ENCODE measurements at places on chromosomes 5 and 9.

DNA sequence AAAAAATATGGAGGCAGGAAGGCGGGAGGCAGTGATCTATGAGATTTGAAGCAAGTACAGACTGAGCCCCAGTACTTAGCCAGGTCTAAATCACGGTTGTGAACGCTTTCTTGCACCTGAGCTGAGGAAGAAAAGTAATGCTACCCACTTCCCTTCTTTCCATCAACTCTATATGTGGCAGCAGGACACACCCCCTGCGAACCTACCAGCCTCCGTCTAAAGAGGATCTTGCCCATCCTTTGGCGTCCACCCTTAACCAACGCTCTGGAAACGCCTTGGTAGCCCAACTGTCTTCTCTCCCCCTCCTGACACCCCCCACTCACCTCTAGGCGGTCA is 545 bp downstream of the HMGCS1 start:
- DNase-seq, result no peak

DNA sequence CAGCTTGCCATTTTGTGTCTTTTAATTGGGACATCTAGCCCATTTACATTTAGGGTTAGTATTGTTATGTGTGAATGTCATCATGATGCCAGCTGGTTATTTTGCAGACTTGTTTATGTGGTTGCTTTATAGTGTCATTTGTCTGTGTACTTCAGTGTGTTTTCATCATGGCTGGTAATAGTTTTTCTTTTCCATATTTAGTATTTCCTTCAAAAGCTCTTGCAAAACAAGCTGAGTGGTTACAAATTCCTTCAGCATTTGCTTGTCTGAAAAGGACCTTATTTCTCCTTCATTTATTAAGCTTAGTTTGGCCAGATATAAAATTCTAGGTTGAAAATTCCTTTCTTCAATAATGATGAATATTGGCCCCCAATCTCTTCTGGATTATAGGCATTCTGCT is 28.5 kb upstream of the TNFSF15 start:
- DNase-seq, result no peak

DNA sequence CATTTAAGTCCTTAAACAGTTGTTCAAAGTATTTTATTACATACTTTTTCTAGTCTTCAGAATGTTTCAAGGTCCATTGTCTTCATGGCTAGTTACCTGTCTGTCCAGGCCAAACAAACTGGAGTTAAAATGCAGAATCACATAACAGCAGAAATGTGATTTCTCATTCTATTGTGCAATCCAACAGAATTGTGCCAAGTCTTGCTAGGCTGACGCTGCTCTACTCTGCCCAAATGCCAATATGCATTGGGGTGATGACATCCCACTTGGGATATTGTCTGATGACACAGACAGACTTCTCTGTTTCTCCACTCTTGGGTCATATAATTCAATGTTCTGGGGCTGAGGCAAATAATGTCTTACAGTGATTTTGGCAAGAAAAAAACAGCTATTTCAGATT is 5.2 kb upstream of the SLC22A5 start:
- peak; percentile 80 for DNase-seq

DNA sequence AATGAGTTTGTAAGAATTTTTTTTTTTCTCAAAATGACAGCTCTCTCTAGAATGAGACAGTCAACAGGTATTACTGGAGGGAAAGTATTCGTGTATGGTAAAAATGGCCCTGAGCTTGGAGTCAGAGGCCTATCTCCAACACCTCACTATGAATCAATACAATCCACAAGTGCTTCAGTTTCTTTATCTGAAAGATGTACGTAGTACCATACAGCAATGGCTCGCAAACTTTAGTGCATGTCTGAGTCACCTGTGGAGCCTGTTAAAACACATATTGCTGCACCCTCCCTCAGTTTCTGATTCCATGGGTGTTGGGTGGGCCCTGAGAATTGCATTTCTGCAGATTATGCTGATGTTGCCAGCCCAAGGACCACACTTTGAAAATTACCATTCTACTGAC is 44.6 kb downstream of the DMRT2 start:
- no peak for DNase-seq

GRCh38 chr5:2675548-2675947 is 75.9 kb downstream of the IRX2 start:
- DNase-seq, result no peak

DNA sequence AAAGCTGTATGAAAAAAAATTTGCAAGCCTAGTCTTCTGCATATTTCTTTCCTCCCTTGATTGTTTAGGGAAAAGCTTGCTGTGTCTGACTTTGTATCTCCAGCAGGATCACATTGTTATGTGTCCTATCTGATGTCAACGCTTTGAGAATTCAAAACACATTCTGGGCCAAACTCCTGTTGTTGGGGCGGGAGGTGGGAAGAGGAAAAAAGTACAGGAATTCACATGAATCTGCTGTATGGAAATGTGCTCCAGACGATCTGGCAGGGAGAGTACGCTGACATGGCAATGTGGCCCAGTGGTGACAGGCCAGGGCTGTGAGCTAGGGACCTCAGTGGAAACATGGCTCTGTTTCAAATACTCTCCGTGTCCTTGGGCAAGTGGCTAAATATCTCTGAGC is 87.4 kb upstream of the GNA14 start:
- peak; percentile 34 for DNase-seq

- no peak for DNase-seq
These were observed 3.7 kb upstream of the RAI14 start for GRCh38 chr5:34652466-34652865.

GRCh38 chr9:14467675-14468374 is 153.9 kb upstream of the NFIB start:
- no peak for DNase-seq

- DNase-seq, result no peak
These were observed 175.2 kb downstream of the CACNA1B start for GRCh38 chr9:138052635-138053320.

DNA sequence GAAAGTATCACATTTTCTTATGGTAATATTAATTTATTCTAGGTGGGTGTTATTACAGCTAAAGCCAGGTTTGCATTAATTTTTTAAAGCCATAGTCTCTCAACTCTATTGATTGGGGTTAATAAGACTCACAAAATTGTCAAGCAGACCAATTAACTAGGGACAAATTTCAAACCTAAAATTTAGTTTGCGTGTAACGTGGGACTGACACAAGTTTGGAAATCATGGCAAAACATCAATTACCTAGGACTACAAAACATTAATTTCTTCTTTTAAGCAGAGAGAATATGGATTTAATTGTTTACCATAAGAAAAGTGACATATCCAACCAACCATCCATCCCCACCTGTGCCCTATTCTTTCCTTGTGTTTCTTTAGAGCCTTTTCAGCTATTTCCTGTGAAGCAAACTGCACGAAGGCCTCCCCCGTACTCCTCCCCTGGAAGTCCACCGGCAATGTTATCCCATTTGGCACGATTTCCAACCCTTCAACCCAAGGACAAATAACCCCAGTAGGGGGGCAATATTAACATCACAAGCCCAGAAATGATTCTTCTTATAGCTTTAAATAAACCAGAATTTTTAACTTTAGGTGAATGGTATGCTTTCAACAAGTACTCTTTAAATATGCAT is 4.4 kb downstream of the HNRNPH1 start:
- DNase-seq, result no peak

DNA sequence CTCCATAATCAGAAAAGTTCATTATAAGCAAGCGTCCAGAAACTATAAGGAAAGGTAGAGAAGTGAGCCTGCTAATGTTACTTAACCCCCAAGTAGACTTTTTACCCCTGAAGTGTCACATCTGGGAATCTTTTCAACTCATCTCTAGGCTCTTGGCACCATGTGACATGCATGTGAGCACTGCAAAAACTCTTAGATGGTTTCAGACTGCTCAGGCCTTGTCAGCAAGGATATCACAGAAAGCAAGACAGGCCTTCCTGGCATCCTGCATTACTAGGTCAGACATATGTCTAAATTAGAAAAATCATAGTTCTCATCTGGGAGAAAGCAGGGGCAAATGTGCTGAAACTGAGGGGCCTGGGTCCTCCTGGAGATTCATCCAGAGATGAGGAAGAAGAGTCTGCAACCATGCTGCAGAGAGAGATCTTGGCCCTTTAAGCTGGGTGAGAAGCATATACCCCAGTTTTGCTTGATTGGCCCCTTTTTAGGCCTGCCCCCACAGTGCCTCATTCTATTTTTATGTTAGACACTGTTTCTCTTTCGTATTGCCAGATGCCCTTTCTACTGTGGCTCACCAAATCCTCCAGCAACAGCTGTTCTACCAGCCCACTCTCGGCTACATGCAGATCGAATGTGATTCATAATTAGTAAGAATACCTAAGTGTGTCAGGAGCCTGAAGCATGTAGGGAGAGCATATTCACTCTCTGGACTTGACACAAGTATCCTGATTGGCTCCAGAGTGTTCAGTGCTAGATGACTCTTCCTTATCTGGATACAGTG is 19.0 kb downstream of the TMEM8B start:
- DNase-seq, result peak; percentile 89

DNA sequence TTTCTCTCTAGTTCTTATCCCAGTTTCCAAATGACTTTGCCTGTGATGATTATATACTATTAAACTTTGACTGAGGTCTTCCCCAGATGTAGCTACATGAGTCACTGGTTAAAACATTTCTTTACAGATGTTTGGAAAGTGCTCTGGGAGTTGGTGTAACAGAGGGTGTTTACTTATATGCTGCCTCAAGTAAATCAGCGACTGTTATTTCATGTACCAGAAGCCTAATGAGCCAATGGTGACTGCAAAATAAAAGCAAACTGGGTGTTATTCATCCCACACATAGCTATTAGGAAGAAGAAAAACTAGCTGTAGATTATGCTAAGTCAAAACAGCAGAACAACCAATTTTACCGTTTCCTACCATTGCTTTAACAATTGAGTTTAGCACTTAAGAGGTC is 929.7 kb upstream of the SEMA6A start:
- DNase-seq, result no peak

DNA sequence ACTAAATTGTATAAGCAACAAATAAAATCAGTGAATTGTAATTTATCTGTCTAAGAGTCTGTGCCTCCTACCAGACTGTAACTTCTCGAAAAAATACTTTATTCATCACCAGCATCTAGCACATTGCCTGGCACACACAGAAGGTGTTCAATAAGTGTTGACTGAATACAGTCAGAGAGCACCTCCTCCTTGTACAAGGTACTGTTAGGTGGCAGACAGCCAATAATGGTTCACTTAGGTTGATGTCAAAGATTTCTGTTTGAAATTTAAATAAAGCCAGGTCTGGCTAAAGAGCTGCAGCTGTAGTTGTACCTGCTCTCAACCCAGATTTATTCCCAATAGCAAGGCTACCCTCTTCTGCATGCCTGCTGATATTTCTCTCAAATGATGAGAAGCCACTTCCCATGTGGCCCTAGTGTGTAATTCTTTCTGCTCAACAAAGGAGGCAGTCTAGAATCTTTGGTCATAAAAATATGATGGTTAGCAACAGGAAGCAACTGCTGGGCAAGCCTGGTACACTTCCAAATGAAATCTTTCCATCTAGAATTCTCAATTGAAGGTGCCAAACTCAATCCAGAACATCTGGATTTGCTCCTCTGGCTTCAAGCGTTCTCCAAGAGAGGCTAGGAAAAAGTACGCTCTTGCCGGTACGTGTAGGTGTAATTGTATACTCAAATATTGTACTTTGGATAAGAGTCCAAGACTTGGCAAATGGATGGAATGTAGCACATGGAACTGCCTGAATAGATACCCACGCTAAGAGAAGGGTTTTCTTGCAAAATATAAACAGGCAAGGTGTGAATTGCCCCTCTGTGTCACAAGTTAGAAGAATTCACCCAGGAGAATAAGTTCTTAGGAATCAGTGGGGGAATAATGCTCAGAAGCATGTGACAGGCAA is 95.6 kb downstream of the NR6A1 start:
- peak; percentile 17 for DNase-seq

GRCh38 chr5:32526810-32527209 is 58.5 kb upstream of the SUB1 start:
- no peak for DNase-seq

DNA sequence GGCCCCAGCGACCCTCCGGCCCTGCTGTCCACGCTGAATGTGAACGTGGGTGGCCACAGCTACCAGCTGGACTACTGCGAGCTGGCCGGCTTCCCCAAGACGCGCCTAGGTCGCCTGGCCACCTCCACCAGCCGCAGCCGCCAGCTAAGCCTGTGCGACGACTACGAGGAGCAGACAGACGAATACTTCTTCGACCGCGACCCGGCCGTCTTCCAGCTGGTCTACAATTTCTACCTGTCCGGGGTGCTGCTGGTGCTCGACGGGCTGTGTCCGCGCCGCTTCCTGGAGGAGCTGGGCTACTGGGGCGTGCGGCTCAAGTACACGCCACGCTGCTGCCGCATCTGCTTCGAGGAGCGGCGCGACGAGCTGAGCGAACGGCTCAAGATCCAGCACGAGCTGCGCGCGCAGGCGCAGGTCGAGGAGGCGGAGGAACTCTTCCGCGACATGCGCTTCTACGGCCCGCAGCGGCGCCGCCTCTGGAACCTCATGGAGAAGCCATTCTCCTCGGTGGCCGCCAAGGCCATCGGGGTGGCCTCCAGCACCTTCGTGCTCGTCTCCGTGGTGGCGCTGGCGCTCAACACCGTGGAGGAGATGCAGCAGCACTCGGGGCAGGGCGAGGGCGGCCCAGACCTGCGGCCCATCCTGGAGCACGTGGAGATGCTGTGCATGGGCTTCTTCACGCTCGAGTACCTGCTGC is 839 bp downstream of the KCNV2 start:
- DNase-seq, result no peak

- no peak for DNase-seq
These were observed at the start of gene HAVCR2 for GRCh38 chr5:157108976-157109375. TSS of gene HAVCR2 (minus strand) at chr5:157109044. CDS start at chr5:157108983, 61 bp downstream.

DNA sequence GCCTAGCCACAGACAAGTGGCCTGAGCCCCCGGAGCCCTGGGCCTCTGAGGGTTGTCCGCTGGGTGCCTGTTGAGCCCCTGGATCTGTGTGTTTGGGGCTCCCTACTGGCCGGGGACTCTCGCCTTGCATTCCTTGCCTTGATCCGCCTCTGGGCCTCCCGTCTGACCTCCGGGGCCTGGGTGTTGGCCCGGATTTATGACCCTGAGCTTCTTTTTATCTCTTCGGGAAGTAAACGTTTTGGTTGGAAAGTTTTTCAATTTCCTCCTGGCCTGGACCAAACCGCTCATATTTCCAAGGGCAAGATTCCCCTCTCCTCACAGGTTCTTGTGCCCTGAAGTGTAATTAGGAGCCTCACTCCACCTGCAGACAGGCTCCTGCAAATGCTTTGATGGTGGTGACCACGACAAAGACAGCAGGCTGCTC is 69.3 kb upstream of the EGFLAM start:
- no peak for DNase-seq

DNA sequence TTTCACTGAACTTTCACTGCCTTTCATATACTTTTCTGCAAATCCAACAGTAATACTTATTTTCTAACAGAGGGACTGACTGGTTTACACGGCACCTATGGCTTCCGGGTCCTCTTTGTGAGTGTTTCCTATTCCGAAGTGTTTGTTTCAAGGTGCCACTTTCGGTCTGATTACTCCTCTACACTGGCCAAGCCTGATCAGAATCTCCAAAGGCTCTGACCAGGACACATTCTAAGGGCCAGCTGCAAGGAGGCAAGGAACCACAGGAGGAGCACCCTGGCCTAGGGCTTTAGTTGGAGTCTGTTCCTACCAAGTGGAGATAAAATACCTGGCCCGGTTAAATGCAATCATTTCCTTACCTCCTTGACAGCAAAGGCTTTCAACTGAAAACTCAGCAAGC is 132.1 kb downstream of the GLIS3 start:
- DNase-seq, result no peak

GRCh38 chr9:81605170-81605670 is 84.1 kb downstream of the TLE1 start:
- DNase-seq, result no peak
